Left ventricle myocardium inferior (tissue), 1 donor: ENCODE measurements at places on chromosomes 13 and 19.

DNA sequence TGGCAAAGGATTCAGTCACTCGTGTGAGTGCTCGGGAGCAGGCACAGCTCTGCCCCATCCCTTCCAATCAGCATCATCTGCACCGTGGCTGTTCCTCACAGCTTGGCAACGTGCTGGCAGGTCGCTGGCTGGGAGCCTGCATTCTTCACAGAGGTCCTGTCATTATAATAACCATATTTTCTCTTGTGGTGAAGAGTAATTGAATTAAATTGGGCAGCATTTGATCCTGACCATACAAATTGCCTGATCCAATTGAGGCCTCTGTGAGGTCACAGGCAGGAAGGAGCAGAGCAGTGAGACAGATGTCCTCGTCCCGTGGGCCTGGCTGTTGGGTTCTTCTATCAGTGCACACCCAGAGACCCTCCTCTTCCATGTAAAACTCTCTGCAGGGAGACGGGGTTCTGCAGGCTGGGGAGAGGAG lies 407.8 kb downstream of the COG6 start:
- peak; percentile 17 for DNase-seq

DNA sequence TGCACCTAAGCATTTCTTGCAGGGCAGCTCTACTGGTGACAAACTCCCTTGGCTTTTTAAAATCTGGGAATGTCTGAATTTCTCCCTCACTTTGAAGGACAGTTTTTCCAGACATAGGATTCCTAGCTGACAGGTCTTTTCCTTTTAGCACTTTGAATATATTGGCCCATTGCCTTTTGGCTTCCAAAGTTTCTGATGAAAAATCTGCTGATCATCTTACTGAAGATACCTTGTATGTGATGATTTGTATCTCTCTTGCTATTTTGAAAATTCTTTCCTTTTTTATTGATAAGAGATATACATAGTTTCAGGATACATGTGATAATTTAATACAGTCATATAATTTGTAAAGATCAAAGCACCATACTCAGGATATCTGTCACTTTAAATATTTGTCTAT lies 211.1 kb downstream of the ZIC5 start:
- DNase-seq, result no peak

GRCh38 chr13:113875429-113875815 lies 11.5 kb upstream of the GAS6 start:
- DNase-seq, result no peak

- DNase-seq, result no peak
Measured at GRCh38 chr13:98981369-98982080, 3.7 kb upstream of the DOCK9 start.

GRCh38 chr19:45879055-45879454 lies 6.9 kb downstream of the IRF2BP1 start:
- no peak for DNase-seq
